ENCODE measurements at places on chromosomes 1 and 21.

DNA sequence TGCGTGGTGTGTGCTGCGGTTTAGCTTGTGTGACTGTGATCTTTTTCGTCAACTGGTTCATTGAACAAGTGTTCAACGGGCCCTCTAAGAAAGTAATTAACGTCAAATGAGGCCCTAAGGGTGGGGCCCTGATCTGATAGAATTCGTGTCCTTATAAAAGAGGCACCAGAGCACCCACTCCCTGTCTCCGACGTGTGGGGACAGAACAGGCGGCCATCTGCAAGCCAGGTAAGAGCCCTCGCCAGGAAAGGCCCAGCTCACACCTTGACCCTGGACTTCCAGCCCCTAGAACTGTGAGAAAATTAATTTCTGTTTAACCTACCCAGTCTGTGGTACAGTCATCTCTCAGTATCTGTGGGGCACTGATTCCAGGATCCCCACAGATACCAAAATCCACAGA is 20.4 kb upstream of the SAMD11 start:
- DNase-seq: no peak

GRCh38 chr1:160797271-160797709 is 1.3 kb downstream of the LY9 start:
- DNase-seq: no peak

DNA sequence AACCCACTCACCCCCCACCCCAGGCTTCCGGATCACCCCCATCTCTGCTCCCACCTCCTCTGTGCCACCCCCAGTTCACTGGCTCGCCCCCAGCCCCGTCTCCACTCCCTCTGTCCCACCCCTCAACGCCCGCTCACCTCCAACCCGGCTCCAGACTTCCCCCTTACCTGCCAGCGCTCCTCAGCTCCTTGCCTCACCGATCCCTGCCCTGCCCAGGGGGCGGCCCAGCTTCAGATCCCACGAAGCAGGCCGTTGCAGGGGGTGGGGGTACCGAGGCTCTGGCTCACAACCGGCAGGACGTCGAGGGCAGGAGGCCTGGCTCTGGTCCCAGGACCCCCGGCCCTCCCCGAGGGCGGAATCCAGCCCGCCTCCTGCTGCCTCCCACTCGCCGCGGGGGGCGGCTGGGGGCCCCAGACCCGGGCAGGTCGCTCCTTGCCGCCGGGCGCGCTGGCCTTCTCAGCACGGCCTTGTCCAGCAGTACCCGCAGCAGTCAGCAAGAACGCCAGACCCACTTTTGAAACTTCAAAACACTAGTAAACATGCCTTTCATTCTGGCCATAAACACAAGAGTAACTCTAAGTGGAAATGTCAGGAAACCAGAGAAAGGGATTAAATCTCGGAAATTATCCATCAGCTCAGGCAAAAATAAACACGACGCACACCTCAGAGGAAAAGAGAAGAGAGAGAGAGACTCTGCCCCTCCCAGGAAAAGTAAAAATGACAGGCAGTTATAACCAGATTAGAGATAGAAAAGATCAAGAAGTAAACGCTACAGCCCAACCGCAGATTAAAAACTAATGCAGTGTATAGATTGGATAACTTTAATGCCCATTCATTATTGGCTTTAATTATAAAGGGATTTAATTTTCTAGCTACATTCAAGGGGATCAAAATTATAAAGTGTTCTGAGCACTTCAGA is 1.0 kb upstream of the FAM89A start:
- DNase-seq: no peak

GRCh38 chr1:12416101-12416500 is 186.3 kb downstream of the VPS13D start:
- no peak for DNase-seq

GRCh38 chr1:85339089-85339488 is 62.7 kb upstream of the BCL10 start:
- DNase-seq: no peak

DNA sequence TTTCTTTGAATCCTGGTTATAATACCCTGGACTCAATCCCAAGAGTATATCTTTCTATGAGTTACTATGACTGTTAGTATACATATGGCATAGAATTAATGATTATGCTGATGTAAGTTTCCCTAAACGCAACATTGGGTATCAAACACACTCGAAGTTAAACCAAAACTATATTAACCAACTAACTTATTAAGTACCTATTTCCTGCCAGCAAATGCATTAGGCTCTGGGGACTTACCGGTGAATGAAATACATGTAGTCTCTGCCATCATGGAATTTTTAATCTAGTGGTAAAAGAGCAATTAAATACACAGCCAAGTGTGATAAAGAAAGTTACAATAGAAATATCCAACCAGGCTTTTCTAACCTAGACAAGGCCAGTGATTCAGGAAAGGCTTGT is 193.6 kb upstream of the ADGRL2 start:
- no peak for DNase-seq

DNA sequence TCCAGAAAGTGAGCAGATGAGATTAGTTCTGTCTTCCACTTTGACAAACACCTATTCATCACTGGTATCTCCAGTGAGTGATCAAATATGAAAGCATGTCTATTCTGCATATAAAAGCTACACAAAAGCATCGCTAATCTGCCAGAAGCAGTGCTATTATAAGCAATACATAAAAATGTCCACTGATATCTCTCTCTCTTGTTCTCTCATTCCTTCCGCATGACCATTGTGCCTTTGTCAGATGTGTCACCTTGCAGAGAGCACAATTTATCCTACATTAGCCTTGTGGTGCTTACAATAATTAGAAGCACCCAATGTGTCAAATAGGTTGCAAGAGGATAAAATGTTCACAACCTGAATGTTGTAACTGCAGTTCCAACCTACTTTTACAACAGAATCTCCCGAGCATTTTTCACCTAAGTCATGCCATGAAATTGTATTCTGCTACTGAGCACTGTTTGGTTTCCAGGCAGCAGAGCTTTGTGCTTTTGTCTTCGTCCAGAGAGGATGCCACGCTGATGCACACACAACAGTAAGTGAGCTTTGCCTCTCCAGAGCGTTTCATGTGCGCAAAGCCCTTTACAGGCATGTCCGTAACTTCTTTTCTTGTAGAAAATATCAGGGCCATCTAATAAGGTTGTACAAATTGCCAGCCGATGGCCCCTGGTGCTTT is 198.7 kb upstream of the PLD5 start:
- no peak for DNase-seq

DNA sequence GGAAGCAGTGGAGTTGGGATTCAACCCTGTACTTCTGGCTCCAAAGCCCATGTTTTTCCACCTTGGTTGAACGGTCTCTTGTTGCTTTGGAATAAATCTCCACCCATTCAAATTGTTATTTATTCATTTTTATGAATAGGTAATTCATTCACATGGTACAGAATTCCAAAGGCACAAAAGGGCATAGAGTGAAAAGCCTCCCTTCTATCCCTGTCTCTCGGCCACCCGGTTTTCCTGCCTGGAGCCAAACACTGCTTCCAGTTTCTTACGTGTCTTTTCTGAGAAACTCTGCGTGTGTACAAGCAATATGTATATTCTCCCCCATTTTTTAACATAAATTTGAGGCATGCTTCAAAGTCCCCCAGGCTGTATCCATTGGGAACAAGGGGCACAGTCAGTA is 3.9 kb downstream of the EXTL1 start:
- DNase-seq: no peak

GRCh38 chr1:116878804-116879477 is 30.8 kb upstream of the PTGFRN start:
- DNase-seq: peak; percentile 43

GRCh38 chr1:163932901-163933300 is 611.1 kb downstream of the NUF2 start:
- no peak for DNase-seq

DNA sequence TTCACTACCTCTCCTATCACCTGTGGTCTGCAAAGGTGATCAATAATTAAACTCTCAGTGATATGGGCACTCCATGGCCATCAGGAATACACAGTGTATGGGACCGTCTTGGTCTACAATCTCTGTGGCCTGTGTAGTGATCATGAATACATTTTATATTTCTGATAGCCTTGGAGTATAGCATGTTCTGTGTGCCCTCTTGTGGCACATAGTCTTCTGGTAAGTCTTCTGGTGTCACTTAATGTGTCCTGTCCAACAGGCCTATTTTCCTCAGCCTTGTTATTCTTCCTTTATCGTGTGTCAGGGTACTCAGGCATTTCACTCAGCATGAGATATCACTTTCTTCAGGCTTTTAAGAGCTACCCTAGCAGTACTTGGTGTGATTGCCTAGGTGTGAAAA is 393.6 kb downstream of the AGBL4 start:
- DNase-seq: no peak

- DNase-seq: no peak
Measured at GRCh38 chr1:22465671-22466070, 14.0 kb downstream of the ZBTB40 start.

GRCh38 chr1:221302357-221302756 is 423.1 kb downstream of the HLX start:
- DNase-seq: no peak

- no peak for DNase-seq
Measured at GRCh38 chr1:59967141-59967697, 40.6 kb upstream of the CYP2J2 start.

GRCh38 chr1:41653574-41653973 is 169.1 kb upstream of the EDN2 start:
- DNase-seq: peak; percentile 95

- DNase-seq: no peak
Measured at GRCh38 chr1:109279615-109280278, 3.2 kb downstream of the PSRC1 start.

GRCh38 chr1:70779571-70779970 is 268.0 kb downstream of the PTGER3 start:
- no peak for DNase-seq

GRCh38 chr1:65105596-65105995 is 42.4 kb upstream of the AK4 start:
- DNase-seq: no peak

- no peak for DNase-seq
Measured at GRCh38 chr1:160083968-160084770, 2.8 kb downstream of the KCNJ9 start.

- DNase-seq: no peak
Measured at GRCh38 chr1:247008406-247008799, 546 bp upstream of the ZNF695 start.

DNA sequence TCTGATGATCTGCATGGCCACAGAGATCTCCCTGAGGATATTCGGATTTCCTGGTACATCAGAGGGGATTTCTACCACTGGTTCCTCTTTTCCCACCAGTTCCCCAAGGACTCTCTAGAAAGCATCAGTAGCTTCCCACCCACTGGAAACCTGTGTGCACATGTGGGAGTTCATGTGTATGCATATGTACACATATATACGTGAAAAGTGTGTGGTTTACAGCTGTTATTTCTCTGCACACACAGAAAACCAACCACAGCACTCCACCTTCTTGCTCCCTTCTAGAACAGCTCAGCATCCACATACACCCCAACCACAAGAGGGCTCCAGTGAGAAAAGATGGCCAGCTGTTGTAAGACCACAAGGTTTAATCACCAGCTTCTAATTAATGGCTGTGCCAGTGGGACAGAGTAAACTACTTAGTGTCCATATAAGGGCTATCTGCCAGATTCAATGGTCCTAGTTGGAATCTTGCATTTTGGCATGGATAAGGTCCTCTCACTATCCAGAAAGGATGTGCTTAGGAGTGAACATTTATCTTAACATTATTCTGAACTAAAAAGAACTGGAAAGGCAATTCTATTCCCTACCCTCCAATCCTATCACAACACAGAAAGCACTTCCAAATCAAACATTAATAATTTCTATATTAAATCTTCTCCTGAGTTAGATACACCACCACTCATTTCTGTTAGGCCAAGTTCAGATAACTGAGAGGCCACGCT is 24.1 kb downstream of the GPR3 start:
- DNase-seq: no peak

DNA sequence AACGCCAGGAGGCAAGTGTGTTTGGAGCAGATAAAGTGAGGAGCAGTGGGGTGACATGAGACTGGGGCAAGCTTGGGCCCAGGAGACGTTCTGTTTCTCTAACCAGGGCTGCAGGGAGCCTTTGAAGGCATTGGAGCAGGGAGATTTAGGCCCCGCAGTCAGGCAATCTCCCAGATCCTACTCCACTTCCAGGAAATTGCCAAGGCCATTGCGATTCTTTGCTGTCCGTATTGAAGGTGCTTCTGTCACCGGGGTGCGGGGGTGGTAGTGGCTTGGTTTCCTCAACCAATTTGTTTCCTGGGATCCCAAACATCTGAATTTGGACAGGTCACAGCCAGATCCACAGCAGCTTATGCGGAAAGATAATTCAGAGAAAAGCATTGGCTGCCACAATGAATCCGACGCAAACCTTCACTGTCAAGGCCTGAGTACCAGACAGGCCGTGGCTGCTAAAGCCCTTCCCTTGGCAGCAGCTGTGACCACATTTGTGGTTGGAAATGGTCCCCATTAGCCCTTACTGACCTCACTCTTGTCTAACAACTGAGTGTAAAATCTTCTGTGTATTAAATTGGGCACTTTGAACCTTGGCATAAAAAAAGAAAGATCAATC is 385.6 kb downstream of the PTPRU start:
- DNase-seq: no peak

- DNase-seq: peak; percentile 86
Measured at GRCh38 chr1:85137660-85138059, 63.2 kb downstream of the SYDE2 start.

DNA sequence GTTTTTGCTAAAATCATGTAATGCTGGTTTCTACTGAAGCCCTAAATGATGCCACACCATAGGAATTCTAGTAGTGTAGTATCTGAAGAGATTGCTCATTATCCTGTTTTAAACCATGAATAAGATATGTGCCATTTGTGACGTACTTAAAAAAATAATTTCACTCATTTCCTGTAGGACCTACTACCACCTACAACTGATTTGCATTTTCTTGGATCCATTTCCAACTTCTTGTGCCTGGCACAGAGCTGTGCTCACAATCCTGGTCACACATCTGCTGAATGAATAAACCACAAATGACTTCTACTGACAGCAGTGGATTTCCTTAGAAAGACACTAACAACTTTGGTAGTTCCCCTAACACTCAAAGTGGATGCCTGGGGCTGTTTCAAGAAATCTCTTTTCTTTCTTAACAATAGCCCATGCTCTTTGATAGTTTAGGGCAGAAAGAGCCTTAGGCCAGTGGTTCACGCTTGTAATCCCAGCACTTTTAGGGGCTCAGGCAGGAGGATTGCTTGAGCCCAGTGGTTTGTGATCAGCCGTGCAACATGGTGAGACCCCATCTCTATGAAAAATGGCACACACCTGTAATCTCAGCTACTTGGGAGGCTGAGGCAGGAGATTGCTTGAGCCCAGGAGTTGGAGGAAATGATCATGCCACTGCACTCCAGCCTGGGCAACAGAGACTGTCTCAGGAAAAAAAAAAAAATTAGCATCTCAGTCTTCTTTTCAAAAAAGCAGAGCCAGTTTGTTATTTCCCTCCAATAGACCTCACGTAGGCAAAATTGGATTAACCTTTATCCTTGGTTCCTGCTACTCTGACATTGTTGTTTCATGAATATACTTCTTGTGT is 13.0 kb upstream of the BATF3 start:
- no peak for DNase-seq

DNA sequence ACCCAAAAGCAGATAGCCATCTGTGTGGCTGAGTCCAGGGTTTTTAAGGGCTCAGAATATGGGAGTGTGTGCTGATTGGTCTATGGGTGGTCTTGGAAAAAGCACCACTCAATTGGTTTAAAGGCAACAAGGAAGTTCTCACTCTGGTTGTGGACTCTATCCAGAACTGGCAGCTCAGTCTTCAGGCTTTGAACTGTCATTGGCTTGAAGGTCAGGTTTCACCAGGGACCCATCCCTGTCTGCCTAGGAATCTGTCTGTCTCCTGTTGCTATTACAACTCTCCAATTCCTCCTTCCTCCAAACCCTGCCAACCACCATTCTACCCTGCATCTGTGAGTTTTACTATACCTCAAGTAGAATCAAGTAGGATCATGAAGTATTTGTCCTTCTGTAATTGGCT is 341.7 kb upstream of the ADGRL2 start:
- DNase-seq: no peak
